NCI-H446 (cell line): ENCODE measurements at places on chromosomes 3 and 15.

DNA sequence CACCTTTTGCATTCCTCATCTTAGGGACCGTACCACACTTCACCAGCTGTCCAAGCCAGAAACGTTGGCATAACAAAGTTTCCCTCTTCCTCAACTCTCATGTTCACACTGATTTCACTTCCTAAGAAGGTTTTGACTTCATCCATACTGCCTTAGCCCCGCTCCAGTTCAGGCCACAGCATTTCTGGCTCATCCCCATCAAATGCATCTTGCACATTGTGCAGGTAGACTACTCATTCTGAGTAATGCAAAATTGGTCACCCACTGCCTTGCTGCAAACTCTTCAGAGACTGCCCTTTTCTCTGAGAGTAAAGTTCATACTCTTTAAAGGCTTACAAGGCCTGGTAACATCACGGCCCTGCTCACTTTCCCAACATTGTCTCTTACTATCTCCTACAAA, 8.8 kb downstream of the NUSAP1 start:
- no peak for DNase-seq

DNA sequence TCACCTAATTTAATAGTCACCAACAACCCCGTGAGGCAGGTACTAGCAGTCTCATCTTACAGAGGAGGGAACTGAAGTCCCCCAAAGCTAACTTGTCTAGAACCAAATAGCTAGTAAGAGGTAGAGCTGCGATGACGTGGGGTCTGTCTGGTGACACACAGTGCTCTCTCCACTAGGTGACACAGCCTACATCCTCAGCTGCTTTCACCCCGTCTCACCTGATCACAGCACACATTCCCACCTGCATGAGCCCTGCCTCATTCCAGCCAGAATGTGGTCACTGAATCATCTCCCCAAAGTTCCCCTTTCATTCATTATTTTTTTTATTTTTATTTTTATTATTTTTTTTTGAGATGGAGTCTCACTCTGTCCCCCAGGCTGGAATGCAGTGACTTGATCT, 21.3 kb upstream of the MAGEF1 start:
- no peak for DNase-seq

DNA sequence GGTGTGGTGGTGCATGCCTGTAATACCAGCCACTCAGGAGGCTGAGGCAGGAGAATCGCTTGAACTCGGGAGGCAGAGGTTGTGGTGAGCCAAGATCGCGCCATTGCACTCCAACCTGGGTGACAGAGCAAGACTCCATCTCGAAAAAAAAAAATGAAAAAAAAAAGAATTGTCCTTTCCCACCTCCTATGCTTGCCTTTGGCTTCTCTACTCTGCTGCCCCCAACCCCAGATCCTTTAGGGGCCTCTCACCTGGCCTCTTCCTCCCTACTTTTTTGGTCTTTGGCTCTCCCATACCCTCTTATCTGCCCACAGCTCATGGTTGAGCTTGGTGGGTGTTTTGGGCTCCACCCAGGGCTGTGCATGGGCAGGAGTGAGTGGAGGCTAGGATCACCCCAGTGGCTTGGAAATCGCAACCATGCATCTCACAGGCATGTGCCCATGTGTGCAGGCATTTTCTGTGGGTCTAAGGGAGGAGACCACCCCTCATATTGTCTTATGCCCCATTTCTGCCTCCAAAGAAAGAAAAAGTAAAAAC, 2.1 kb upstream of the SHISA5 start:
- no peak for DNase-seq

GRCh38 chr3:72567474-72567873, 280.8 kb downstream of the SHQ1 start:
- DNase-seq = no peak

DNA sequence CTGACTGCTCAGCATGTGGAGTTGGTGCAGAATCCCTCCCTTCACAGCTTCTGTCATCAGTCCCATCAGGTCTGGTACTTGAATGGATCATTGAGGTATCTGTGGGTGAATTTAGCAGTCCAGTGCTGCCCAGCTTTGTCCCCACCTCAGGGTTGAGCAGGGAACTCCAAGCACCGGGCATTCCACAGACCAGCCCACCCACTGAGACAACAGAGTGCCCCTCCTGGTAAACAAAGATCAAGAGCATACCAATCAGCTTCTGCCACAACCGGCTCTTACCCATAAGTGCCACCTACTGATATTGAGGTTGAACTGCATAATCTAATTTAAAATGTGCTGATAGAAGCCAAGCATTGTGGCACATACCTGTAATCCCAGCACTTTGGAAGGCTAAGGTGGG, 57.1 kb upstream of the FXR1 start:
- no peak for DNase-seq

- no peak for DNase-seq
Measured at GRCh38 chr3:77189684-77190083, 149.8 kb downstream of the ROBO2 start.

GRCh38 chr15:82064824-82065223, 19.0 kb upstream of the MEX3B start:
- DNase-seq = no peak

- DNase-seq = no peak
Measured at GRCh38 chr15:61668444-61668843, 391.8 kb downstream of the VPS13C start.

DNA sequence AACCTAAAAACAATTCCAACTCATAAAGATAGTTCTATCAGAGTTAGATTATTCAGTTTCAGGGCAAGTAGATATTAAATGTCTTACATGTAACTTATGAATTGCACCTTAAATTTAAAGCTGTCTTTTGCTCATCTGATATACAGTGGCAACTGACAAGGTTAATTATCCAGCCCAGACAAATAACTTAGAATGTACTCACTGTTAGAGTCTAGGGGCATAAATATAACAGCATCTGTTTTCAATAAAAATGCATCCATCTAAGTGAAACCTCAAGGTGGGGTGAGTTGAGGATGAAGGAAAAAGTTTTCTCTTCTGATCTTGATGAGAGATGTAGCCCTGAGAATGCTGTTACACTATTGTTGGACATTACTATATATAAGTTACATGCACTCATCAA, 112.6 kb downstream of the FBN1 start:
- no peak for DNase-seq

DNA sequence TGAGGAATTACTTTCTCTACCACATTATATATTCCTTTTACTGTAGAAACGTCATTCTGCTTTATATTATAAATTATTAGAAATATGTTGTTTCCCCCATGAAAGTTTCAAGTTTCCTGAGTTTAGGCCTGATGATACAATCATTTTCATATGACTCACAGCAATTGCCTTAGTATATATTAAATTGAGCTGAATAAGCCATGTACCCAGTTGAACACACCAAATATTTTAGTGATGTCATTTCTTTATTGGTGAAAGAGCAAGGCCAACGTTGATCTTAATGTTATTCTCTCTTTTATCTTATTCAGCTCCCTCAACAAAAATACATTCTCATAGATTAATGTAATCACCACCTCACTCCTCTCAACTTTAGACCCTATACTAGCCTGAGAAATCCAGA, 30.8 kb downstream of the B3GNT5 start:
- DNase-seq = no peak

- no peak for DNase-seq
Measured at GRCh38 chr3:188049606-188050530, 104.1 kb upstream of the LPP start.

GRCh38 chr15:72135719-72136118, 17.5 kb downstream of the SENP8 start:
- DNase-seq = no peak

- no peak for DNase-seq
Measured at GRCh38 chr3:30140356-30141075, 465.9 kb upstream of the TGFBR2 start.

- DNase-seq = no peak
Measured at GRCh38 chr3:187352581-187353575, 15.3 kb upstream of the RTP4 start.

GRCh38 chr3:50370594-50370993, 11.3 kb upstream of the TMEM115 start:
- DNase-seq = peak; percentile 19

DNA sequence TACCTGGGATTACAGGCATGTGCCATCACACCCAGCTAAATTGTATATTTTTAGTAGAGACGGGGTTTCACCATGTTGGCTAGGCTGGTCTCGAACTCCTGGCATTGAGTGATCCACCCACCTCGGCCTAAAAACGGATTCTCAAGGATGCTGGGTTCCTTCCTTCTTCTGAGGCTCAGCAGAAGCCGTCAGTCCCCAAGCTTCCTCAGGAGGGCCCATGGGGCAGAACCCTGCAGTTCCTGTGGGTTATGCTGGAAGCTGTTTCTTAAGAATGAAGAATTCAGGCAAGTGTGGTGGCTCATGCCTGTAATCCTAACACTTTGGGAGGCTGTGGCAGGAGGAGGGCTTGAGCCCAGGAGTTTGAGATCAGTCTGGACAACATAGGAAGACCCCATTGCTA, 29.0 kb upstream of the ZNF710 start:
- no peak for DNase-seq

DNA sequence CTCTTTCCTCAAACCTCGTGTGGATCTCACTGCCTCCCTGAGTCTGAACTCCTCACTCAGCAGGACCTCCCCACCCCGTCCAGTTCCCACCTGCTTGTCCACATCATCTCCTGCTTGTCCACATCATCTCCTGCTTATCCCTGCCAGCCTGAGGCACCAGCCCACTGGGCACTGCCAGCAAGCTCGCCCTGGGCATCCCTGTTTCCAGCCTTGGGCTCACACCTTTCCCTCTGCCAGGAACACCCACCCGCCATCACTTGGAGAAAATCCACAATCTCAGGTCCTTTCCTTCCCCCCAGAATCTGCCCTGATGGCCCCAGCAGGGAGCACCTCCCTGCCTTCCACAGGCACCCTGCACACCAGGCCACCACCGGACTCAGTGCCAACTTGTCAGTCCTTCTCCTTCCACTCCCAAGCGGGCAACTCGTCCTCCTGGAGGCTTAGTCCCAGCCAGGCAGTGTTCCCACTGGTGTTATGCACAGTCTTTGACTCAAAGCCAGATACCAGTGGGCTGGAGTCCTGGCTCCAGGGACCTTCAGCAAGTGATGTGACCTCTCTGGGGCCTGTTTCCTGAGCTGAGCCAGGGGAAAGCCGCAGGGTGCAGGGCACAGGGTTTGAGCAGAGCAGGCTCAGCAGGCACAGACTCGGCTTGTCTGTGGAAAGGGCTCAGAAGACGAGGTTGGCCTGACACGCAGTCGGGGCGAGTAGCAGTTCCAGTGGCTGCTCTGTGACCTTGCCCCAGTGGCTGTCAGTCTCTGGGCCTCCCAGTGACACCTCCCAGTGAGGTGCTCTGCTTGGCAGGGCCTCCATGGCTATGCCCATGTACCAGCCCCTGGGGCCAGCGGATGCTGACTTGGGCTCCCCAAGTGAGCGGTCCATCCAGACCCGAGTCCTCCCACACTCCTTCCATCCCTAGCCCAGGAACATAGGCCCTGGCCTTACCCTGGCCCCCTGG, 9.5 kb upstream of the MESP2 start:
- no peak for DNase-seq

- no peak for DNase-seq
Measured at GRCh38 chr3:12273045-12273695, 15.7 kb upstream of the PPARG start.

GRCh38 chr3:197345390-197345789, 47.0 kb upstream of the DLG1 start:
- DNase-seq = no peak

- no peak for DNase-seq
Measured at GRCh38 chr15:69860921-69861320, 236.8 kb downstream of the TLE3 start.

DNA sequence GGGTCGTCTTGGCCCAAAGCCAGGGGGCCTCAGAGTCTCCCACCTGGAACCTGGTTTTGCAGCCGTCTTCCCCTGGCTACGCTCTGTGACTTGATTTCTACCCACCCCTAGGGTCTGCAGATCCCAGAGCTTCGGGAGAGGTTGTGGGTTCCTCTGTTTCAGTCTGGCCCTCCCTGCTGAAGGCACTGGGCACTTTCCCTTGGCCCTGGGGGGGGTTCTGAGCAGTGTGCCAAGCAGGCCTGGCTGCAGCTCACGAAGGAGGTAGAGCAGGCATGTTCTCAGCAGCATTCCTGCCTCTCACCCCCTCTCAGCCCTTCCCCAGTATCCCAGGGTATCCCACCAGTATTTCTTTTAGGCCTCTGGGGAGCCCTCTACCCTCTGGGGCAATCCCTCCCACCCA, 99.0 kb downstream of the TMEM266 start:
- no peak for DNase-seq

DNA sequence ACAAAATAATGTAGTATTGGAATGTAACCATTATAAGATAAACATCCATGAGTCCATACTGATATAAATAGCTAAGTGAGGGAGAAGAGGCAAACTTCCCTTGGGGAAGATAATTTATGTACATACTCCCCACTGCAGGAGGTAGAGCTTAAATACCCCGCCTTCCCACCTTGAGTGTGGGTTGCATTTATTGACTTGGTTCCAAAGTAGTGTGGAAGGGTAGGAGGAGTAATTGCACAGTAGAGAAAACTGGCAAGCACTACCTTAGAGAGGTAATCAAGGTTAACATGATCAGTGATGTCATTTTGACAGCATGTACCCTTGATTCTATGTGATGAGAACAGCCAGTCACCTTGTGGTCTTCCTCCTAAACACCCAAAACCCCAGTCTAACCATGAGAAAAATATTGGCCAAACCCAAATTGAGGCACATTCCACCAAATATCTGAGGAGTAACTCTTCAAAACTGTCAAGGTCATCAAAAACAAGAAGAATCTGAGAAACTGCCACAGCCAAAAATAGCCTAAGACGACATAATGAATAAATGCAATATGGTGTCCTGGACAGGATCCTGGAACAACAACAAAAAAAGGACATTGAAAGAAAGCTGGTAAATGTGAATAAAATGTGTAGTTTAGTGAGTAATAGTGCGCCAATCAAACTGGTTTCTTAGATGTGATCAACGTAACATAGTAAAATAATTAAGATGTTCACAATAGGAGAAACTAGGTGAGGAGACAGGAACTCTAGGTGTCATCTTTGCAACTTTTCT, 774 bp upstream of the CNOT10 start:
- no peak for DNase-seq

DNA sequence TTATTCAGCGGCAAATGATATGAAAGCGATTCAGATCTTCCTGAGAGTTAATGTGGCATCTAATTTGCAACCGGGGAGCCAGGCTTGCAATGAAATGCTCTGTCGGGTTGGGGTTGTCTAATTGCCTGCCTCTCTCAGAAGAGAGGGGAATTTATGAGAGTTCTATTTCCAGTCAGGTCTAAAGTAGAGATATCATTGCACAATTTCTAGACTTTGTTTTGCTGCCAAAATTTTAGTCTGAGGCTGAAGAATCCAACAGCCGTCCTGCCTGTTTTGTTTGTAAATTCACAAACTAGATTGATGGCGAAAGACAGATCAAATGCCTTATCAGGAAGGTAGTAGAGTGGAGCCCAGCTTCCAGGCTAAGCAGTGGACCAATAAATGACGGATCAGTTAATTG, 610 bp downstream of the LIPC start:
- no peak for DNase-seq

- DNase-seq = no peak
Measured at GRCh38 chr15:37019479-37020433, 80.6 kb downstream of the MEIS2 start.

- DNase-seq = no peak
Measured at GRCh38 chr3:31890742-31891469, 90.2 kb downstream of the OSBPL10 start.
